ENCODE measurements at places on chromosomes 1 and 21.

- no peak for DNase-seq
Measured at GRCh38 chr1:162943622-162944021, 82.6 kb upstream of the CCDC190 start.

DNA sequence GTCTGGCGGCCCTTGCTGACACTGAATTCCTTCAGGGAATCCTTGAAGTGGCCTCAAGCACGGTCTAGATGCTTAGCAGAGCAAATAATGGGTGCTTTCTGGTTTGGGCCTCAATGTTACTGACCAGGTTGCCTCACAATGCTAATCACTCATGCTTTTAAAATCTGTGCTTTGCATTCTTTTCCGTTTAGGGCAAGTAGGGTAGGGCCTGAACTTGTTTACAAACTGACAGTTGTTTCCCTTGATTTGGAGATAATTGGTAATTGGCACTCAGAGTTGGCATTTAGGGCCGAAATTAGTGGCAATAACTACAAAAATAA, 1.4 kb downstream of the VPS13D start:
- DNase-seq, result no peak

DNA sequence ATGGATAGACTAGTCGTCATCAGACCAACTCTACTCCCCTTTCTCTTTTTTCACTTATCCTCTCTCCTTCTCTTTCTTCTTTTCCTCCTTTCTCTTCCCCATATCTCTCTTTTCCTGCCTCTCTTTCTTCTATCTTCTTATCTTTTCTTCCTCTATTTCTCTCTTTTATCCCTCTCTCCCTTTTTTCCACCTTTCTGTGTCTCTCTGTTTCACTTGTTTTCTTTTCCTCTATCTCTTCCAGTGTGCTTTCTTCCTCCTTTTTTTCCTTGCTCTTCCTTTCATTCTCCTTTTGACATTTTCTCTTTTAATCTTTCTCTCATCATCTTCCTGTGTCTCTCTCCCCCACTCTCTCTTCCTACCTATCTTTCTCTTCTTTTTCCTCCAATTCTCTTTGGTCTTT, 159.0 kb upstream of the PTGFR start:
- DNase-seq, result no peak

GRCh38 chr21:45867671-45868081, 113.9 kb upstream of the COL6A1 start:
- no peak for DNase-seq

DNA sequence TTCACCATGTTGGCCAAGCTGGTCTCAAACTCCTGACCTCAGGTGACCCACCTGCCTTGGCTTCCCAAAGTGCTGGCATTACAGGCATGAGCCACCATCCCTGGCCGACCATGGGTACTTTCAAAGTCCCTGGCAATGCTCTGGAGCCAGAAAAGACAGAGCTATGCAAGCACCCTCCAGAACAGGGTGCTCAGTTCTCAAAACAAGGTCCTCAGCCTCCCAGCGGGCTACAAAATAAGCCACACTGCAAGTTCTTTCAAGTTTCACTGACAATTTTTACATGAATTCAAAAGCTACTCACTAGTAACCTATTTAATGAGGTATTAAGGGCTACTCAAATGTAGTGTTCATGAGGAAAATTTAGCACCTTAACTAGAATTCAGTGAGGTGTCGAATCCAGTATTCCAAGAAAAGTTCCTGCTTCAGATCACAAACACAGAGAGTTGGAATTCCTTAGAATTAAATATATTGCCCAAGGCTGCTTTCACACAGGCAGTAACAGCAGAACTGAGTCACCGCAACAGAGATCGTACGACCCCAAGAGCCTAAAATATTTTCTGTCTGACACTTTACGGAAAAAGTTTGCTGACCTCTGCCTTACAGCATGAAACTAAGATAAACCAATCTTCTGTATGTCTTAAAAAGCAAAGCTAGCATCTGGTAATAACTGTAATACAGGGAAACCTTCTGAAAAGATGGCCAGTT, 60.7 kb downstream of the HSF2BP start:
- DNase-seq, result no peak

GRCh38 chr1:4786055-4786454, 131.6 kb downstream of the AJAP1 start:
- DNase-seq, result no peak

DNA sequence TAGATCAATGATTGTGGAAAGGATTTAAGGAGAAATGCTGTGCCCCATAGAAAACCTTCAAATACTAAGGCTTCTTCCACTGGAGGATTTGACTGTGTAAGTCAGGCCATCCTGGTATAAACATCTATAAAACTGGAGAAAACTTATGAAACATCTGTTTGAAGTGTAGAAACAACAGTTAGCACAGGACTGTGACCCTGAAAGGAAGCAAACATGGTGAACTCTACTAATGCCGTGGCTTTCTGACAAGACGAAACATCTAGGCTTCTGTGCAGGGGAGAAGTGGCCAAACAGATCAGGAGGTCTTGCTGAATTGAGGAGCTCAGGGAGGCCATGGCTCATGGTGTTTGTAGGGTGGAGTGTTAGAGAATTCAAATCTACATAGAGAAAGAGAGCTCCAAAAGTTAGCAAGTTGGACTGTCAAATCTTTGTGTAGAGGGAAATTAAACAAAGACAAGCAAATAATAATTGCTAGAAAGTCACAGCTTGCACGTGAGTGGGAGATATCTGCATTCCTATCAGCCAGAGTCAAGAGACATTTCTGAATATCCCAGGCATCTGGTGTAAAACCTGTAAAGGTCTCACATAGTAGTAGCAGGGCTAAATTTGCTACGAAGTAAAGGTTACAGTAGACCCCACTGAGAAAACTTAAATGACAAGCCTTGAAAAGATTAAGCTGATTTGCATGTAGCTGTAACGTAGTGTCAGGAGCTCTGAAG, 566.8 kb upstream of the B3GALT2 start:
- DNase-seq, result no peak

GRCh38 chr1:94265011-94265422, 27.6 kb upstream of the ARHGAP29 start:
- no peak for DNase-seq

- no peak for DNase-seq
Measured at GRCh38 chr1:34987018-34987417, 1.9 kb upstream of the TMEM35B start.

DNA sequence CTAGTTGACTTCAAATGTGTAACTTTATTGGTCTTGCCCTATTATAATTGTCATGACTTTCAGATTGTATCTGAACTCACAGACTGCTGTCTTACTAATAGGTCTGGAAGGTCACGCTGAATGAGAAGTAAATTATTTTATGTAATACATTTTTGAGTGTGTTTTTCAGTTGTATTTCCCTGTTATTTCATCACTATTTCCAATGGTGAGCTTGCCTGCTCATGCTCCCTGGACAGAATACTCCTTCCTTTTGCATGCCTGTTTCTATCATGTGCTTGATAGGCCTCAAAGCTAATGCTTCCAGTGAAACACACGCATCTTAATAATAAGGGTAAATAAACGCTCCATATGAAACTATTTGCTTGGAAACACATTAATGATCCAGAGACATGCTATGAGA, 7.3 kb downstream of the RGS4 start:
- no peak for DNase-seq

- DNase-seq, result no peak
Measured at GRCh38 chr1:18653367-18653766, 22.7 kb downstream of the PAX7 start.

DNA sequence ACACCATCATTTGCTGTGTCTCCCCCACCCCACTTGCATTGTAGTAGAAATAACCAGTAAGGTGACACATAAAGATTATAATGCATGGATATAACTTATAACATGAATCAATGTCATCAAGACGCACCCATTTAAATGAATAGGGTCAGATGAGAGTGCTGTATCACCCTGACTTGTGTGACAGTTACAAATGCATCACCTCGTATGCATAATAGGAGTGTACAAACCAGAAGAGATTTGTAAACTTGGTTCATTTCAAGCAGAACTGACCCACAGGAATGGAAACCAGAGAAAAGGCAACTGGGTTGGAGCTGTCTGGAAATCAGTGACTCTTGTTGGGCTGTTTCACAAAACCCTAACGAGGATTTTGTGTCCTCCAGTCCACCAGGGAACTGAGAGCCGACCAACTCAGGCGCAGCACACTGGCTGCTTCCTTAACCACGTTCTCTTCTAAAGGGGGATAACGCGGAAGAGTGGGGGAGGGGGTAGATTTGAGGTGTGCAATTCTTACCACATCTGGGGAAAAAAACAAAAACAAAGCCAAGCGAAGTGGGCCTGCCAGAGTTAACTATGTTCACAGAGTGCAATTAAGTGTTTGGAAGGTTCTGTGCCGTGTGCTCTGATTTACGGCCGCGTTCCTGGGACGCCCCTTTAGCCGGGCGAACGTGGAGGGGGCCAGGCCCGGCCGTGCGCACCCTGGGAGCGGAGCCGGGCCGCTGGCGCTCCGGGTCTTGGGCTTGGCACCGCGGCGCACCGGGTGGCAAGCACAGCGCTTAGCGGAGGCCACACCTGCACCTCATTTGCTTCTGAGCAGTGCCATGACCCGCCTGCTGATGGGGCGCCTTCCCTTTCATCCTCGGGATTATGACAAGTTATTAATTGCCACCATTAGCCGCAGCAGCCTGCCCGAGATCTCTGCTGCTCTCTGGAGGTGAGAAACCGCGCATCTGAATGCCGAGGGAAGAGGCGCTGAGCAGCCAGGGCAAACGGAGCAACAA, 248.8 kb upstream of the FOXD3 start:
- no peak for DNase-seq

- DNase-seq, result no peak
Measured at GRCh38 chr21:40852563-40852962, 5.6 kb upstream of the DSCAM start.

DNA sequence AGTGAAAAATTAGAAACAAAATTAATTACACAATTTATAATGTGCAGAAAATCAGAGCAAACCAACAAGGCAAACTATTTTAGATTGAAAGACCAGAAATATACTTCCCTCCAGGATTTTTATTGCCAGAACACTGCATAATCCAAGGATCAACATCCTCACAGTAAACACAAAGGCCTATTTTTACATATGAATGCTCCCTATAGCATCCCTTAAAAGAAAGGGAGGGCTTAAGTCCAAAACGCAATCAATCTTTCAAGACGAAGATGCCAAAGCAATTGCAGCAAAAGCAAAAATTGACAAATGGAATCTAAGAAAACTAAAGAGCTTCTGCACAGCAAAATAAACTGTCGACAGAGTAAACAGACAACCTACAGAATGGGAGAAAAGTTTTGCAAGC, 18.6 kb upstream of the CHIA start:
- DNase-seq, result no peak

GRCh38 chr1:98119796-98120195, 199.0 kb upstream of the DPYD start:
- DNase-seq, result no peak

GRCh38 chr1:169699707-169700106, 11.7 kb downstream of the SELL start:
- DNase-seq, result no peak

DNA sequence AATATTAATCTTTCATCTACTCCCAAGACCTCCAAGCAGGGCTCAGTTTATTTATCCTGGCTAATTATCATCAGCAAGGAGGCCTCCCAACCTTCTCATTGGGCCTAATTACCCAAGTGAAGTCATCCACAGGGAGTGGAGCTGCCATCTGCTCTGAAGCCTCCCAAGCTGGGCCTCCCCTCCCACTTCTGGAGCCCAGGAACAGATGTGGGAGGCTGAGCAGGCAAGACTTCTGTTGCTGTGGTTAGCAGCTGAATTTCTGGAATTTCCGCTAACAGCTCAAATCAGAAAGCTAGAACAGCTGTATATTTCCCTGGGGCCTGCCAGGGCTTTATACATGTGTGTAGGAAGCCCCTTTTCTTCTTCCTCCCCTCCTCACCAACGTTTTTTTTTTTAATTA, 127.5 kb downstream of the UCK2 start:
- DNase-seq, result no peak

- no peak for DNase-seq
Measured at GRCh38 chr1:212975111-212975918, 25.0 kb downstream of the VASH2 start.

DNA sequence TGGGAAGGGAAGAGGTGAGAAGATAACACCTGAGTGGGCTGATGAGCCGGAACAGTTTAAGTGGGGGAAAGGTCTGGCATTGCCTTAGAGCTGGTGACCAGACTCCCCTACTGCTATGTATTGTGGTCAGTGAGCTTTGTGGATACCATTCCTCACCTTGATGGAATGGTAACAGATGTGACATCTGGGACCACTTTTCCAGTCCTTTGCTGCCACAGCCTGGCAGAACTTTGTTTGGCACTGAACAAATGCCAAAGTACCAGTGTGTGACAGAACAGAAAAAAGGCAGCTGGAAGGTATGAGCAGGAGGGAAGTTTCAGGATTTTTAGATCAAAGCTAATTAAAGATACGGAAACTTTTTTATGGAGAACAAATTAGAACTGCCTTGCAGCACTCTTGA, 6.2 kb downstream of the MED8 start:
- DNase-seq, result no peak

DNA sequence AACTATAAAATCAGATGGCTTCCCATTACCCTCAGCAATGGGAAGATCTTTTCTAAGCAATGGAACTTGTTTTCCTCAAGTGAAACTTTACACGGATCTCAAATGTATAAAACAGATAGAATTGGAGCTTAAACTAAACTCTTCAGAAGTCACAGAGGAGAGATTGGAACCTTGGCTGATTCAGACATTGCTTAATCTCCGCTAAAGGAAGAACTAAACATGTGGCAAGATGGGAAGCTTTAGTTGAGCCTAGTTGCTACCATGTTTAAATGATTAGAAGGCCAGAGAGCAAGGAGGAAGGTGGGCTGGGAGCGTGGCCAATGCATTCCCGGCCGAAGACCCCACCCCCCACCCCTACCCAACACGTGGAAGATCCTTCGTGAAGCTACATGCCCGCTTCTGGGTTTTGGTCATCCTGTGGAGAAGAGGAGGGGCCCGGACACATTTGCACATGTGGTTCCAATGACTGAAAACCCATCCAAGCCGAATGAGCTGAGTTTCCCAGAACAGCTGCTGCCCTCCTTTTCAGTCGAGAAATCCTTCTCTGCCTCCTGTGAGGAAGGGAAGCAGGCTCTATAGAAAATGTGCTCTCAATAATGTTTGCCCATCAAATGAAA, 164.3 kb downstream of the MIS18A start:
- no peak for DNase-seq

GRCh38 chr1:217275655-217276398, 355.1 kb downstream of the GPATCH2 start:
- no peak for DNase-seq

DNA sequence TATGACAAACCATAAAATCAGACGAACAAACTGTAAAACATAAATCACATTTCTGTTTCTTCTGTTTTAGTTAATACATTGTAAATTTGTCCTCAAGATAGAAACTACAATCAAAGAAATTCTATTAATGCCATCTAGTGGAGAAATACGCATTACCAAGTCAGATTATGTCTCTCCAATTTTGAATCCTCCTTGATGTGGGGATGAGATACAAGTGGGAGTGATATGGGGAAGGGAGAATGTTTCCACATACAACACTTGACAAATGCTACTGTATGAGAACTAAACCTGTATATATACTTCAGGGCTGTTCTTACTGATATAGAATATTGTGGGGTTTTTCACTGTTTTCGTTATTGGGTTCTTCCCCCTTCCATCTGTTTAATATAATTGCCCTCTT, 2.6 kb downstream of the HFM1 start:
- no peak for DNase-seq

All from stimulated activated CD8-positive, alpha-beta memory T cell treated with anti-CD3 and anti-CD28 coated beads, Interleukin-15, amount 100 ng/mL, for 1 hour (primary cell).